GM23248 (cell line): ENCODE measurements at places on chromosomes 5 and 9.

DNA sequence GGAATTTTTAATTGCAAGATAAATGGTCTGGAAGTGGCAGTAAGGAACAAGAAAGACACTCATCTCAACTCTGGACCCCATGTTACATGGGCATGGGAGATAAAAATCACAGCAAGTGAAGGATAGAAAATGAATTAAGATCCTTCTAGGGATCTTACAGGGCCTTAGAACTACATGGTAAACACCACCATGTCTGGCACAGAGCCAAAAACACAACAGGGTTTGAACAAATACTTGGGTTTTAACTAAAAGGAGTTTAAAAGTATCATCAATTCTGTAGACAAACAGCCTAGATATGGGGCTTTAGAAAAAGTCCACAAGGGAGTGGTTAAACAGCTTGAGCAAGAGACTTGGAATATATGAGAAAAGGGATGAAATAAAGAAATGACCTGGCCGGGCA, 366.4 kb downstream of the ARL15 start:
- no peak for DNase-seq

- DNase-seq = no peak
Measured at GRCh38 chr5:150249744-150250143, 39.8 kb downstream of the CAMK2A start.

- DNase-seq = no peak
Measured at GRCh38 chr9:33289936-33290246, 425 bp upstream of the NFX1 start.

- no peak for DNase-seq
Measured at GRCh38 chr9:34610434-34611206, 1.3 kb downstream of the RPP25L start.

GRCh38 chr5:1476181-1476966, 31.1 kb upstream of the SLC6A3 start:
- no peak for DNase-seq

DNA sequence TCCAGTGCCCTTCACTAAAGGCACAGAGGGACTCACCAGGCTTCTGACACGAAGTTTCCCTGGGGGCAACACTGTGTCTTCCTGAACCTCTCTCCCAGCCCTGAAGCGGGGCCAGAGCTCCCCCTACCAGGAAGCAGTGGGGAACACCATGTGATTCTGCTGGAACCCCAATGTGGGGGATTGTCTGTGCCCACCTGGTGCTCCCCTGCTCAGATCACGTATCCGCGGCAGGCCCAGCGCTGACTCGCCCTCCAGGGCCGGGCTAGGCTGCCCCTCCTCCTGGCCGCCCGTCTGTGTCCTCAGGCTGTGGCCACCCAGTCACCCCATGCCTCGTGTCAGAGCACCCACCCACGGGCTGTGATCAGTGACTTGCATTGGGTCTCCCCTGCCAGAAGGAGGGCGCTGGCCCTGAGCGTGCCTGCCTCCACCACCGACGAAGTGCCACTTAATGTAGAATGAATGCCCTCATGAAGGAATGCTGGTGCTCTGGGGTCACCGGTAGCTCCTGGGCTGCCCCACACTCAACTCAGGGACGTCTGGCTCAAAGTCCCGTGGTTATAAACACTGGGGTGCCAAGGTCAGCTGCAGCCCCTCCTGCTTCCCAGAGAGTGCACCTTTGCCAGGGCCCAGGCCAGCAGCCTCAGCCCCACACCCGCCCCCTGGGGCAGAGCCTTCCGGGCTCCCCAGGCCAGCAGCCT, 22.1 kb downstream of the SARDH start:
- DNase-seq = no peak

- peak; percentile 58 for DNase-seq
Measured at GRCh38 chr5:72478684-72479083, 28.5 kb downstream of the ZNF366 start.

DNA sequence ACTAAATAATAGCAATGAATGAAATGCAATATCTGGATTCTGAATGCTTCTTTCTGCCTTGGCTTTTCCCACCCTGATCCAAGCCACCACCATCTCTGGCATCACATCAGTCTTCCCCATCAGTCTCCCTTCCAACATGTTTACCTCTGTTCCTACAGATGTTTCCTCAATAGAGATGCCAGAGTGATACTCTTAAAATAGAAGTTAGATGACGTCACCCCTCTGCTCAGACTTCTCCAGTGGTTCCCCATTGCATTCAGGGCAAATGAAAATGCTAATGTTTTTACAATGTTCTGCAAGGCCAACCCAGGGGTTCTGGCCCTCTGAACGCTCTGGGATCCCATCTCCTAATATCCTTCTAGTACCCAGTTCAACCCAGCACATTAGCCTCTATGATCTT, 305.8 kb downstream of the TRIM32 start:
- peak; percentile 15 for DNase-seq

DNA sequence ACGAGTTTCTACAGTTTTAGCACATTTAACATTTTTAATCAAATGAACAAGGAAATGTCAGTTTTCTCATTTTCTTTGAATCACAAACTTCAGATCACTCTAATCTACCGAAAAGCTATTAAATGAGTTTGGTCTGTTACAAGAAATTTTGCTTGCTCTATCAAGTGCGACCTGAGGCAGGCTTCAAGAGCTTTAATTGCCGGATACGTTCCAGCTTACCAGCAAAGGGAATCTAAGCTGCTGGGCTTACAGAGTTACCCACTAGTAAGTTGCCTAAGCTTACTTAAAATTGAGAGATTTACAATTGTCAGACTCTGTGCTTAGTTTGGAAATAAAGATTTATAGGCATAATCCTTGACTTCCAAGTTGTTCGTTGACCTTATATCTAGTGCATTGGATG, 10.6 kb downstream of the SCGB3A1 start:
- no peak for DNase-seq
